ENCODE measurements at places on chromosomes 2 and 18. TPM values are rescaled to one million over a fixed set of nuclear protein-coding genes. Genes with fewer than 3 reads are reported as not detected.

The DSG1 gene
- total RNA-seq: not detected

The ANKRD30BL gene
- not detected for total RNA-seq

DNA sequence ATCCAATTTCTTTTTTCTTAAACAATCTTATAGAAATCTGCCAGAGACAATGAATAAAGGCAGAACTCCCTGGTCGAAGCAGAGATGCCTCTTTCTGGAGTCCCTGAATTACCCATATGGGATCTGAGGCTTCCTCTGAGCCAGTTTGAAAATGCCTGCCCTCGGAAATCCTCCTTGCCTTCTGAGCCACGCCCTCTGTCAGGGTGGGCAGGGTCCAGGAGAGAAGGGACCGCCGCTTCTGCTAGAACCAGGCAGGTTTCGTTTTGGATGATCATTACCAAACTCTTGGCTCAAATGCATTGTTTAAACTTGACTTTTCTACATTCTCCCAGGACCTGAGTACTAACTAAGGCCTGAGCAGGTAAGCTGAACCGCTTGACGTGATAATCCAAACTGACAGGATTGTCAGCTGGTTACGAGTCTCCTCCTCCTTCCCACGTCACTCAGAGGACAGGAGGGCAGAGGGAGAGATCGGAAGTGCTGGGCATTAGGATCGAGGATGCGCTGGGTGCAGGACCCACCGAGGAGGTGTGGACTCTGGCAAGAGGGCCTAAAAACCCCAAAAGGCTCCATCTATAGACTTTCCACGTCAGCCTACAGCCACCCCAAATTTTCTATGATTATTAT is 128.4 kb downstream of the KLHL29 start:
- DNase-seq: no peak
- no peak overlapping the region for H3K27ac ChIP-seq
- no peaks in the 10 kb centered on the region for H3K27me3 ChIP-seq
- no peaks in the 10 kb centered on the region for H3K4me1 ChIP-seq
- H3K4me3 ChIP-seq: no peak overlapping the region

DNA sequence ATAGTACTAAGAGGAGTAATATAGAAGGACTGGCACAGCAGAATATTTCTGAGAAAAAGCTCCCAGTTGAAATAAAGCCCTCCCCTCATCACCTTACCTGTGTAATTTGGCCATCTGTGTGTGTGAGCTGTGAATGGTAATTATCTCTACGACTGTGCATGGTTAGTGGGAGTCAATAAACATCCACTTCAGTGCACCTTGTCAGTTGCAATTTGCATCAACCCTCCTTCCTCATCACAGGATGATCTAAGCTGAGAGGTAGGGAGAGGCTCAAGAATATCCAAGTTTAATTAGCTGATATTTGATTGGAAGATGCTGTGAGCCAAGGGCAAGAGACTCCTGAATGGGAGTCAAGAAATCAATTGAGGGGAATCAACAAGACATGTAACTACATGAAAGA is 694.9 kb upstream of the KLHL29 start:
- no peaks in the 10 kb centered on the region for H3K36me3 ChIP-seq

The SPHKAP gene
- not detected for total RNA-seq

The RGPD3 gene
- 0.18 TPM for total RNA-seq

DNA sequence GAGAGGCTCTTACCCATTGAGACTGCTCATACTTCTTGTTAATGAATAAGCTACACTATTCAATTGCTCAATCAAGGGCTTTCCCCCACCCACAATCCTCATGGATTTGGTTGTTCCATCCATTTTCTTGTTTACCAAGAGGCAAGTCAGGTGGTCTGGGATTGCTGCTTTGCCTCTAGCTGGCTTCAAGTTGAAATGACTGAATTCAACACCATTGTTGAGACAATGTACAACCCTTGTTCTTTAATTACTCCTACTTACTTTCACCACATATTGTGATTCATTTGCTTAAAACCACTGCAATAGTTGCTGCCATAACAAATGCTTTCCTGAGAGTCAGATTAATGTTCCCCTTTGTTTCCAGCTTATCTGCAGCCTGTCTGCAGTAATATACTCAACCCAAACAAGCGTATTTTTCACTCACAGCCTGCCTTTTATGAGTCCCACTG is 532.2 kb downstream of the RIT2 start:
- H3K4me3 ChIP-seq: no peak overlapping the region
- H3K27ac ChIP-seq: no peak overlapping the region
- no peaks in the 10 kb centered on the region for H3K36me3 ChIP-seq
- H3K4me1 ChIP-seq: no peaks in the 10 kb centered on the region
- DNase-seq: no peak
- H3K27me3 ChIP-seq: no peaks in the 10 kb centered on the region

- no peak overlapping the region for H3K4me3 ChIP-seq
- no peak for DNase-seq
- H3K4me1 ChIP-seq: no peaks in the 10 kb centered on the region
- no peaks in the 10 kb centered on the region for H3K36me3 ChIP-seq
- no peak overlapping the region for H3K27ac ChIP-seq
Observed at GRCh38 chr18:8469544-8470130, 139.6 kb upstream of the RAB12 start.

The BOD1L2 gene
- total RNA-seq: not detected

The SLC9A4 gene
- total RNA-seq: not detected

DNA sequence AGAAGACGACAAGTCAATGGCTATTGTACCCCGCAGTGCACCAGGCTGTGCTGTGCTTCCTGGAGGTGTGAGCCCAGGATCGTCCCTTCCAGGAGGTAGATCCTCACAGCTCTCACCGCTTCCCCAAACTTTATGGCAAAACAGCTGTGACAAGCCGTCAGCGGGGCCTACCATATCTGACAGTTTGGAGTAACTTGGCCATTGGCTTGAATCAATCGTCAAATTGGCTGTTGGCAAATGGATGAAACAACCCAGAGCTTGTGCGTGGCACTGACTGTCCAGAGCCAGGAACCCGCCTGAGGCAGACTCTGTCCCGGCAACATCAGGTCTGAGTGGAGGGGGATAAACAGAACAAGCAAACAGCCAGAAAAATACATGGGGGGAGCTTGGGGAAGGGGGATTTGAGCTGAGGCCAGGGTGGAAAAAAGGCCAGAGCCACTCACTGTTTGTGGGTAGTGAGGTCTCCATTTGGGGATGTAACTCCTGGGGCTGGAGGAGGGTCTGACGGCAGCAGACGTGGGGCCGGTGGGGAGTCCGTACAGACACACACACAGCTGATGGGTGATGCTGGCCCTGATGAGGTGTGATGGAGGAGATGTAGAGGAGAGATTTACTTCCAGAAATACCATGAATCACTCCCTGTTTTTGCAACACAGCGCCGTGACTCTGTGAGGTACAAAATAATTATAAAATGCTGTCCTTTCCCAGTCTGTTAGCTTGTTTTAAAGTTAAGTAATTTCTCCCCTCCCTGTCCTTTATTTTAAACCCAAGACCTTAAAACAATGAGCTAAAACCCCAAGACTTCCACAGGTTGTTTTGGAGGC is 174.8 kb downstream of the TWIST2 start:
- no peak for DNase-seq
- H3K27ac ChIP-seq: no peak overlapping the region
- no peak overlapping the region for H3K4me3 ChIP-seq

GRCh38 chr2:233468741-233469110 is 97.9 kb downstream of the USP40 start:
- no peak for DNase-seq
- H3K4me3 ChIP-seq: no peak overlapping the region
- H3K27ac ChIP-seq: no peak overlapping the region
- H3K4me1 ChIP-seq: no peaks in the 10 kb centered on the region
- H3K36me3 ChIP-seq: peaks cover 40% of the 10 kb centered on the region

The MZT2B gene
- total RNA-seq: 318 TPM

GRCh38 chr2:188604579-188604978 is 312.9 kb downstream of the GULP1 start:
- no peaks in the 10 kb centered on the region for H3K36me3 ChIP-seq
- H3K27ac ChIP-seq: no peak overlapping the region
- H3K4me3 ChIP-seq: no peak overlapping the region

DNA sequence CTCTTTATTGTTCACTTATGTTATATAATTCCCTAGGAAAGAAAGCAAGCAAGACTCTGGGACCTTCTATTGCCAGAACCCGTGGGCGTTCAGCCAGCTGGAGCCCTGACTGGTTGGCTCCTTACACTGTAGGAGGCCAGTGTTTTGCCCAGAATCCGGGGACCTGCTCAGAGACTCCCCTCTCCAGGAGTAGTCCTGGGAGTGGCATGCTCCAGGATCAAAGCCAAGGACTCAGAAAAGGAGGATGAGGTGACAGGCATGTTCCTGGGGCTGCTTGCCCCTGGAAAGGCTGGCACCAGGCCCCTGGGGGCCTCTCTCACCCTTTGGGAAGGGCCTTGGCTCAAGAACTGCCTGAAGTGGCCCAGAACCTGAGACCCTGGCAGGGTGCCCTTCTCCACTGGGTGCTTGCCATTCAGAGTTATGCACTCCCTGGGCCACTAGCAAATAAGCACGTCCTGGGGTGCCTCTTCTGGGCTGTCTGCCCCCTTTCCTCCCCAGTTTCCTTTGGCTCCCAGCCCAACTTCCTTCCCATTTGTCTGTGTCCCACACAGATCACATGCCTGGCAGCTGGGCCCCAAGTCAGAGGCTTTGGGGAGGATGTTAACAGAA is 19.6 kb upstream of the KIF3C start:
- H3K36me3 ChIP-seq: no peaks in the 10 kb centered on the region
- no peaks in the 10 kb centered on the region for H3K27me3 ChIP-seq
- DNase-seq: no peak
- no peaks in the 10 kb centered on the region for H3K4me1 ChIP-seq

- H3K4me1 ChIP-seq: no peaks in the 10 kb centered on the region
- H3K36me3 ChIP-seq: no peaks in the 10 kb centered on the region
- no peak for DNase-seq
- peaks cover 20% of the 10 kb centered on the region for H3K27me3 ChIP-seq
Observed at GRCh38 chr2:181675254-181675653, 5.1 kb downstream of the NEUROD1 start.

GRCh38 chr2:210288408-210288807 is 26.6 kb downstream of the MYL1 start:
- H3K4me3 ChIP-seq: no peak overlapping the region
- H3K27ac ChIP-seq: no peak overlapping the region
- no peaks in the 10 kb centered on the region for H3K4me1 ChIP-seq

All from CD8-positive, alpha-beta memory T cell (primary cell).